ENCODE measurements at places on chromosomes 11 and 22.
A peak's percentile ranks its signal among the peaks of the same experiment; 100 is the strongest.

GRCh38 chr11:126926376-126926791, 74.2 kb downstream of the KIRREL3 start:
- DNase-seq, result no peak

- no peak for DNase-seq
These were observed 34.7 kb downstream of the USP35 start for GRCh38 chr11:78223320-78223954.

DNA sequence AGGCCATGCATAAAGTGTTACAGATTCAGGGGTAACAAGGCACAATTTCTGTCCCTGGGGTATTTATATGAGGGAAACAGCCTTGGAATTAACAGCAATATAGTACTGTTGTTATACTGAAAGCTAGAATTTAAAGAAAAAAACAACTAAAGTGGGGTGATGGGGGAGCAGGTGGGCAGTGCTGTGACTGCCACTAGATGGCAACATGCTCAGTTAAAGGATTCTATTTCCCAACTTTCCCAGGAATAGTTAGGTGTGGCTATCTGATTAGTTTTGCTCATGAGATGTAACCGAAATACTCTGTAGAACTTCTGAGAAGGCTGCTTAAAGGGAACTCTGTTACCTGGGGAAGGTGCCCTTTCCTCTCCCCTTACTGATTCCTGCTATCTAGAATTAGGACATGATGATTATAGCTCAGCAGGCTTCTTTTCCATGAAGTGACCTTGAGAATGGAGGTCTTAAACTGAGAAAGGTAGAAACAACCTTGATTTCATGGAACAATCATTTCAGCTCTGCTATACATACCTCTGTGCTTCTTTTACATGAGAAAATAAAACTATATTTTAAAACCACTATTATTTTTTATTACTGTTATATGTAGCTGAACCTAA, 102.6 kb downstream of the RELT start:
- peak; percentile 22 for DNase-seq

- DNase-seq, result no peak
These were observed 20.5 kb upstream of the VWA5A start for GRCh38 chr11:124094731-124095130.

DNA sequence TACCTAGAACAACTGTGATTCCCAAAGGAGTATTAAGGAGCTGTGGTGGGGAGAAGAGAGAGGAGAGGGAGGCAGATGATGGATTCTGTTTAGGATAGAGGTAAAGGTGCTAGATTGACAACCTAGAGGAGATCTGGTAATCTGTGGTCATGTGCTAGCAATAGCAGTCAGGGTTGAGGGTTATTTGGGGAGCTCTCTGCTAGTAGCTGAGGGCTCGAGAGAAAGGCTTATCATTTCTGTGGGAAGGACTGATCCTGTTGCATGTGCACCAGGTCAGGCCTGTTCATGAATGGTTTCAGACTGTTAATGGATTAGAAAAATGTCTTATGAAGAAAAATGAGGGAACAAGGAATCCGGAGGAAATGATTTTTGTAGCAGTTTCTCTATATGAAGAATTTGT, 63.2 kb downstream of the MTMR3 start:
- DNase-seq, result no peak
